ENCODE measurements at places on chromosomes 6 and 20.

DNA sequence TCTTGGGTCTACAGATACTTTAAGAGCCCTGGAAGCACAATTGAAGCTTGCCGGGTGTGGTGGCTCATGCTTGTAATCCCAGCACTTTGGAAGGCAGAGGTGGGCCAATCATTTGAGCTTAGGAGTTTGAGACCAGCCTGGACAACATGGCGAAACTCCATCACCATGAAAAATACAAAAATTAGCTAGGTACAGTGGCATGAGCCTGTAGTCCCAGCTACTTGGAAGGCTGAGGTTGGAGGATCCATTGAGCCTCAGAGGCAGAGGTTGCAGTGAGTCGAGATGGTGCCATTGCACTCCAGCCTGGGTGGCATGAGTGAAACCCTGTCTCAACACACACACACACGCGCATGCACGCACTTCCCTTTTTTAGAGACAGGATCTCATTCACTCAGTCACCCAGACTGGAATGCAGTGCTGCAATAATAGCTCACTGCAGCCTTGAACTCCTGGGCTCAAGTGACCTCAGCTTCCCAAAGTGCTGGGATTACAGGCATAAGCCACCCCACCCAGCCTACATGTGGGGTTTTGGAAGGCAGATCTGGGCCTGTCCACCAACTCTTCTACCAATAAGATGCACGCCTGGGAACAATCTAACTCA is 182.5 kb upstream of the JARID2 start:
- no peak for DNase-seq

DNA sequence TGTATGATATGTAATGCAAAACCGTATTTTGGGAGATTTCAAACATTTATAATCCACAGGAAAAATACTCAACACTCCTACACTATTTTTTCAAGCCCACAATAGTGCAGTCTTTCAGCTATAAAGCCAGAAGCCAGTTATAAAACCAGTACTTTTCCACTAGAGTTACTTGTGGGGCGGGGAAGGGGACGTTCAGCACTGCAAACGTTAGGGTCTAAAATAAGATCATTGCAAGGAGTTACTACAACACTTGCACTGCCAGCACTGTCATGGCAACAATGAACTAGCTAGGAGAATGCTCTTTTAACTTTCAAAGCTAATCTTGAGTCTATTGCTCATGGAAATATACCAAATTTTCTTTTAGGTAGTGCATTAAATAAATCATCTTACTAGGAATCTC is 14.7 kb downstream of the SESN1 start:
- DNase-seq: no peak

DNA sequence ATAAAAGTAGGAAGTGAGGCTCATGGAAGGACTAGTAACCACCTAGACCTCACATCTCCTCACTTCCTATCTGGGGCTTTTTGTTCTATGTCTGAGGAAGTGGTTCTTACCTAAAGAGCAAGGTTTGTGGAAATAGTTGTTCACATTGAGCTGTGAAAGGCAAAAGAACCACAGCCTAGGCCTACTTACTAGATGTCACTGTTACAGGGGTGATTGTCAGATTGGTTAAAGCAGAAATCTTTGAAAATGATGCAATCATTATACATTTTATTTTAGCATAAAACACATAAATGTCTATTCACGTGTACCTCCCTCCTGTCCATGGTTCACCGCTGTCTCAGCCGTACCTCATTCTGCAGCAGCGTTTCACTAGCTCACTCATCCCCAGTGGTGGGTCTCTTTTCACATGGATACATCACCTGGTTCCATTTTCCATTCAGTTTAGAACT is 268.8 kb downstream of the TMEM242 start:
- no peak for DNase-seq

DNA sequence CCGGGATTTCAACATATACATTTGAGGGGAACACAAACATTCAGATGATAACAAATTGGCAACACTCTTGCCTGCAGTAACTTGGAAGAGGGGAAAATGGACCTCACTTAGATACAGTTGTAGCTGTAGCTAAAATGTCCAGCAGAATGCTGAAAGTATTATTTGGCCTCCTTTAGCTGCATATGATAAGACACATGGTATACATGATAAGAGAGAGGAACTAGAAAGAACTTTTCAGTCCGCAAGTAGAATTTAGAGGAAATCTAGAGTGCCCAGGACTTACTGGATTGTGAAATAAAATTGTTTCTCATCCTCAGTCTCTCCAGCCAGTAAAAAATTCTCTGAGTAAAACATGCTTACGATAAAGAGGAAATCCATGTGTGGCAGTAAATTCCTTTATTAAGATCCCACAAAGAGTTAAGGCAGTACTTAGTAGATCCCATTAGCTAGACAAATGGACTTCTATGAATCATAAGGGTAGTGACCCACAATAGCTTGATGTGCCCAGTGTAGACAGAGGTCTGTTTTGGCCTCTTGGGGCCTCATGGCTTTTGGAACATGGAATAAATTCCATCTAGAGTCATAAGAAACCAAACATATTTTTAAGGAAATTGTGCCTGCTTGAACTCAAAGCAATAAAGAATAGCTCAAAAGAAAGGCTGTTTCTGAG is 87.9 kb upstream of the RBM24 start:
- no peak for DNase-seq

GRCh38 chr6:5762561-5762968 is 244.2 kb downstream of the NRN1 start:
- no peak for DNase-seq

DNA sequence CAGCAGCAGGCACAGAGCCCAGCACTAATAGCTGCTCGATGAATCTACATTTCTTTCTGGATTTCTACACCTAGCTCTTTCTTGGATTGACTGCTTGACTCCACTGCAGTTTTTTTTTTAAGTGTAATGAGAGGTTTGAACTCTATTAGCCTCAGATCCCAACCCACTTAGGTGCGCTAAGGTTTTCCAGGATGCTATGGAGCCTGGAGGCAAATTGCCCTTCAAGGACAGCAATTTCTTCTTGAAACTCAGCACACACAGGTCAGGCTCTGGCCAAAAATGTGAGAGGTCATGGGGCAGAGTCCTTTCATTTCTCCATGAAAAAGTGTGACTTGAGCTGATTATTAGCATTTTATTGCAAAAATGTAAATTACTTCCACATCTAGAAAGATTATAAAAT is 52.3 kb upstream of the TIAM2 start:
- no peak for DNase-seq

GRCh38 chr6:145898376-145898775 is 65.8 kb downstream of the SHPRH start:
- no peak for DNase-seq

GRCh38 chr6:155377061-155377460 is 62.8 kb upstream of the TFB1M start:
- DNase-seq: no peak

DNA sequence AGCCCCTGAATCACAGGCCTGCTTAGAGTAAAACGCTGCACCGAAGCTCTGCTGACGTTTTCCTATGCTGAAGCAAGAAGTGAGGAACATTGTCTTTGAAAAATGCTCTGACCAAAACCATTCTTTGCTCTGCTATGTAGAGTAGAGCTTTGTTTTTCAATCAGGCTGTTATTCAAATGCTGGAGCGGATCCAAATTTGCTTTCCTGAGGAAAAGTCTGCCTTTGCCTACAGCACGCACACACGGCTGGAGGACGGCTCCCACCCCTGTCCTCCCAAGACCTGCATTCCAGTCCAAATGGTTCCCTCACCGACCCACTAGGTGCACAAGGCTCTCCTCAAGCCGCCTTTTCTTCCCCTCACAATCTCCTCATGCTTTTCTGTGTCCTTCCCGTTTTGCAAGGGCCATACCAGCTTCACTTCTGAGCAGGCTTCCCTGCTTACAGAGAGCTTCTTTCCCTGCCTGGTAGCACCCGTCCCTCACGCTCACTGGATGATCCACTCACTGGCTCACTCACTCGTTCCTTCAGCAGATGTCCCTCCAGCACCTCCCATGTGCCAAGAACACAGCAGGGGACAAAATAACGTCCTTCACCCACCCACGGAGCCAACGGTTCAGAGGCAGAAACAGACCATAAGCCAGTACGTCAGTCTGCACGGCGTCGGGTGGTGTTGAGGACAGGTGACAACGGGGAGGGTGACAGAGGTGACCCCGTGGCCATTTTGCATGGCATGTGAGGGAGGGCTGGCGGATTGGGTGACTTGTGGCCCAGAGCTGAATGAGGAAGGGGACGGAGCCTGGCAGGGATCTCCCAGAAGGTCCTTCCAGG is 137.9 kb upstream of the NEDD9 start:
- no peak for DNase-seq

DNA sequence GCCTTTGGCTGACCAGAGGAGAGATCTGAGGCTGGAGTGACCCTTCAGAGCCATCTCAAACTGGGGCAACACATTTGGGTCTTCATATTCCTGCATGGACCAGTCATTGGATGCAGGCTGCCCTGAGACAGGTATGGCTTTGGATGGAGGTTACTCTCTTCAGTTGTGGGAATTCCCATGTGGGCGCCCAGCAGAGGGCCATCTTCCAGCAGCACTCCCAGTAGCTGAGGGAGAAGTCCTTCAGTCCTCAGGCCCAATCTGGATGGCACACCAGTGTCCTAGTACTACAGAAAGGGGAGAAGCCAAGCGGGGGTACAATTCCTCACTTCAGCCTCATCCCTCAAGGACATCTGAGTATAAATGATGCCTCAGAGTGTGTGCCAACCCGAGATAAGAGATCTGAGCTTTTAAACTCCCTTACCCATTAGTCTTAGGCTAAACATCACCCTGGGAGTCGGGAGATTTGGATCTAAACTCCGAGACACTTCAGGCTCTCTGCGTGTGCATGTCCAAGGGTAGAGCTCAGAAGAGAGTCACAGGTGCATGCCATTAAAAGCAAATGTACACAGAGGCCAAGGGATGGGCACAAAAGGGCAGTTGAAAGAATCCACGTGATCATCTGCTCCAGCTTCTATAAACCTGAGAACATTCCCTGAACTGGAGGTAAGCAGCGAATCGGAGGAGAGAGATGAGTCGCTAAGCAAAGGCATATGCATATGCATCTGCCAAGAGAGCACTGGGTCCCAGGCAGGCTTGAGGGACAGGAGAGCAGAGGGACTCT is 204.6 kb downstream of the CD83 start:
- no peak for DNase-seq

DNA sequence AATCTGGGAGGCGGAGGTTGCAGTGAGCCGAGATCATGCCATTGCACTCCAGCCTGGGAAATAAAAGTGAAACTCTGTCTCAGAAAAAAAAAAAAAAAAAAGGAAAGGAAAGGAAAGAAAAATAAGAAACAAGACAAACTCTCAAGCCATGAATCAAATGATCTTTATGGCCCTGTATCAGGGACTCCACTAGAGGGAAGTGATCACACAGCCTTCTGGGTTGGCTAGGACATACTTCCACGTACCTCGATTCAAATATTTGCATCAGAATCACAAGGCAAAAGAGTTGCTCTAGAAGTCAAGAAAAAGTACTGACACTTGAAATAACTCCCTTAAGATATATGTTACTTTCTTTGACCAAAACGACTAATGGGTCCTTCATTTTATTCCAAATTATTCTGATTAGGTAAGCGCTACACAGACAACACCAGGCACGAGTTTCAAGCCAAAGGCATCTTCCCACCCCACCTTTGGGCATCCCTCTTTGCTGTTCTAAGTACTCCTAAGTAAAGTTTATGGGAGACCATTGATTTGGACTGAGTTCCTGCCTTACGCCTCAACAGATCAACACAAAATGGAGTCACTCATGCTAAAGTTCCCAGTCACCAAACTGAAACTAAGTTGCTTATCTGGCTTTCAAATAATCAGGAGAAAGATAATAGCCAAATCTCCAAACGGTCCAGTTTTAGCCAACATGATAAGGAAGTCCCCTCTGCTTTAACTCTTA is 77.5 kb upstream of the NT5E start:
- no peak for DNase-seq

DNA sequence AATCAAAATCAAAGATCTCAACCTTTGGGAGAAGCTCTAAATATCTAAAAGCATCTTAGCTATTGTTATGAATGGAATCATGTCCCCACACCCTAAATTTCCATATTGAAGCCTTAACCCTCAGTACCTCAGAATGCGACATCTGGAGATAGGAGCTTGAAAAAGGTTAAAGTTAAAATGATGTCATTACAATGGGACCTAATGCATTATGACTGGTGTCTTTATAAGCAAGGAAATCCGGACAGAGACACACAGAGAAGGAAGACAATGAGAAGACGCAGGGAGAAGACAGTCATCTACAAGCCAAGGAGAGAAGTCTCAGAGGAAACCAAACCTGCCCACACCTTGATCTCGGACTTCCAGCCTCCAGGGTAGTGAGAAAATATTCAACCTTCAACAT is 46.1 kb downstream of the KIF13A start:
- no peak for DNase-seq

- DNase-seq: no peak
Measured at GRCh38 chr6:24981386-24981760, 45.6 kb upstream of the RIPOR2 start.

GRCh38 chr20:10629946-10630650 is 43.7 kb downstream of the JAG1 start:
- DNase-seq: no peak

GRCh38 chr6:44122801-44123200 is 4.5 kb downstream of the MRPL14 start:
- DNase-seq: no peak

- DNase-seq: no peak
Measured at GRCh38 chr6:8203337-8203736, 101.0 kb upstream of the EEF1E1 start.

DNA sequence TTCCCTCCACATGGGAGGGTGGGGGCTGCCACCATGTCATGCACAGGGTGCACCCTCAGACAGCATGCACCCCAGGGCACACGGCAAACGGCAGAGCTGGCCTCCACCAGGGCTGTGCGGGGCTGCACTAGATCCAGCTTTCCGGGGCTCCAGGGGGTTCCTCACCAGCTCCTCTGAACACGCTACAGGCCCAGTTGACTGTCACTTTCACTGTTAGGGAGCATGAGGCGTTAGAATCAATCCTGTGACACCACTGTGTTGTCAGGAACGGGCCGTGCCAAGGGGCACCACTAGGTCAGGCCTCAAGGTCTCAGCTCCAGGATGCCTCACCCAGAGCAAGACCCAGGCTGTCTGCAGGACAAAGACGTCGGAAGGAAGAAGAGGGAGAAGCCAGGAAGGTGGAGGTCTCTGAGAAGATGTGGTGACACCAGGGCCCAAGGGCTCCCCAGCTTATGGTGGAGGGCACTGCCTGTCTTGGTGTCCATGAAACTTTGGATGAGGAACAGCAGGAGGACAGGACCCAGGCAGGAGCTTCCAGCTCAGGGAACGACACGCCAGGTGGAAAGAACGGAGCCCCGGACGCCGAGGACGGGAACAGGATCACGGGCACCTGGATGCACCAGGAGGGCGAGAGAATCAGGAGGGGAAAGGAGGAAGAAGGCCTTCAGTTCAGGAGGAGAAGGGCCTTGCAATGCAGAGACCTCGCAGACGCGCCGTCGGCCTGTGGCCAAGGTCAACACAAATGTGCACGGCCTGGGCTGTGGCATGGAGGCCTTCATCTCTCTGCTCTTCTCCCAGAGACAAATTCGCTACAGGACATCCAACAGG is 49.5 kb downstream of the YTHDF1 start:
- no peak for DNase-seq
